ENCODE measurements at places on chromosomes 16 and 17.
A peak's percentile ranks its signal among the peaks of the same experiment; 100 is the strongest.

DNA sequence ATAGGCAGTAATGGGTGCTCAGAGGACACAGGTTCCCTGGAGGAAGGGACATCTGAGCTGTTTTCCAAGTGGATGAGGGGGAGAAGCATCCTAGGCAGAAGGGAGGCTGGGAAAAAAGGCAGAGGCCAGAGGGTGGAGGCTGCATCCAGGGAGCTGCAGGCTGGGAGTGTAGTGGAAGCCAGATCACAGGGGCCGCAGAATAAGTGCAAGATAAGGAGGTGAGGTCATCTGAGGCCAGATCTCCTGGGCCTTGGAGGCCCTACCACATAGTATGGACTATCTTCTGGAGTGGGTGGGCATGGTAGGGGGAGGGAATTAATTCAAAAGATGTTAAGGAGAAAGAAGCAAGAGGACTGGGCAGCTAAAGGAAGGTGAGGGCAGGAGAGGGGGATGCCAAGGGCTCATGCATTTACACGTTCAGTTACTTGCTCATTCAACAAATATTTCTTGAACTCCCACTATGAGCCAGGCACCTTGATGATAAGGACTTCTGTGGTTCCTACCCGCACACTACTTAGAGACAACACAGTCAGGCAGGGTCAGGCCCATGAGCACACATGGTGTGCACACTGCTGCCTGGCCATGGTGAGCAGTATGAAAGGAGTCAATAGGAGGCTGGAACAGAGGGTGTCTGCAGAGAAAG is 2.4 kb upstream of the RIPOR1 start:
- DNase-seq = no peak

- DNase-seq = no peak
Observed at GRCh38 chr17:75875940-75876189, 2.5 kb downstream of the TRIM47 start.

DNA sequence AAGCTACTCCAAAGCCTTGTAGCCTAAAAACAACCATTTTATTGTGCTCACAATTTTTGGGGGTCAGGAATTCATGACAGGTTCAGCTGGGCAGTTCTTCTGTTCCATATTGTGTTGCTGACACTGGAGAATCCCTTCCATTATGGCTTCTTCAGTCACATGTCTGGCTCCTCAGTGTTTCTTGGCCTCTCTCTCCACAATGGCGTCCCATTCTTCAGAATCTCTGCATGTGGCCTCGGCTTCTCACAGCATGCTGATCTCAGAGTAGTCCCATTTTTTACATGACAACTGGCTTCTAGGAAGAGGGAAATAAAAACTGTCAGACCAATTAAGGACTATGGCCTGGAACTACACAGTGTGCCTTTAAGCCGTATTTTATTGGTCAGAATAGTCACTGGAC is 49.7 kb downstream of the NF1 start:
- no peak for DNase-seq

DNA sequence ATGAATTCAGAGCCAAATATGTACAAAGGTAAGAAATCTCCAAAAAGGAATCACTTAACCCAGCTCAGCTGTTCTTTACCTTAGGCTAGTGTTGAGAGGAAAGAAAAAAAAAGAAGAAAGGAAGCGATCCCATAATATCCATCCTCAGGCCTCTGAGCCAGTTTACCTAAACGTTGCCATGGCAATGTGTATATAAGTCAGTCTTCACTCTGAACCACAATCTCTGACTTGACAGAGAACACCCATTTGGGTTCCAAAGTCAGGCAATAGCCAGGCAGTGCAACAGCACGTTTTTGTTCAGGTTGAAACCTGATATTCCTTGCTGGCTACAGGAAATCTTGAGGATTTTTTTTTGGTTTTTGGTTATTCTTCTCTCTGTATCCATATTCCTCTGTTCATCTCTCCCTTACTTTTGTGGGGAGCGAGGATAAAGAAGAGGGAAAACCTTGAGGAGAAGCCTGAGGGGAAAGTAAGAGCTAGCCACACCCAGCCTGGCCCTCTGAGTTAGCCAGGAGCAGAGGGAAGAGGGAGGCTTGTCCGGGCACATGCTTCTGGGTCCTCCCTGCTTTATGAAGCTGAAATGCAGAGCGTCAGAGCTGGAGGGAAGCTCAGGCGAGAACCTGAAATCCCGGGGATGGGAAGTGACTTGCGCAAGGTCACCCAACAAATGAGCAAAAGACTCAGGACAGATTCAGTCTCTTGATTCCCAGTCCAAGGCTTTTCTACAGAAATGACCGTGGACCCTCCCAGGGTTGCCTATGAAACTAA is 152.7 kb downstream of the SOX9 start:
- DNase-seq = no peak

GRCh38 chr16:88338111-88338510 is 44.6 kb upstream of the ZNF469 start:
- DNase-seq = no peak

DNA sequence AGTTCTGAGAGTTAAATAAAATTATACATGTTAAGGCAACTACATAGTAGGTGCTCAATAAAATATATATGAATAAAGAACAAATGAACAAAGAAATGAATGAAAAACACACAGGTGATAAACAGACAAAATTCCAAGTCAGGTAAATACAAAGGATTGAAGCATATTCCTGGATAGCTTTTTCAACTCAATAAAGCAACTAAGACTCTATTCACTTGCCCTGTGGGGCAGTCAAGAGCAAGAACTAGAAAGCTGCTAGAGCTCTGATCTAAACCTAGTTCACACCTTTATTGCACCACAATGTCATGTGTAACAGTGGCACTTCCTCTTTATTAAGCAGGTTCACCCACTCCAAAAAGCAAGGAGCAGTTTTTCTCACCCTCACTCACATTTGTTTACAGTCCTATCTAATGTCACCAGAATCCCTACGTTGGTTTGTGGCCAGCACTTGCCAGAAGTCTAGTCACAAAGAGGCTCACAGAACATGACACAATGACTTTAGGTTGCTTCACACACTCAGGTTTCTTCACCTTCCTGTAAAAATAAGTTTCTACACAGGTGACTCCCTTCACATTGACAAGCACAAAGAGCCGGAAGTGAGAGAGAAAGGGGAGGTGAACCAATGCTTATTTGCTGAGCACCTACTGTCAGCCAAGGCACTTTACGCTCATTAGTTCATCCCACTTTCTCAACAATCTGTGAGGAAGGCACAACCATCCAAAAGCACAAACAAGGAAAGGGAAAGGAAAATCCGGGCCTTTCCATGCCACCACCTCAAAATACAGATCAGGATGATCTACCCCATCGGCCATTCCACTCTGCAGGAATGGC is 70.8 kb downstream of the XPO6 start:
- no peak for DNase-seq

DNA sequence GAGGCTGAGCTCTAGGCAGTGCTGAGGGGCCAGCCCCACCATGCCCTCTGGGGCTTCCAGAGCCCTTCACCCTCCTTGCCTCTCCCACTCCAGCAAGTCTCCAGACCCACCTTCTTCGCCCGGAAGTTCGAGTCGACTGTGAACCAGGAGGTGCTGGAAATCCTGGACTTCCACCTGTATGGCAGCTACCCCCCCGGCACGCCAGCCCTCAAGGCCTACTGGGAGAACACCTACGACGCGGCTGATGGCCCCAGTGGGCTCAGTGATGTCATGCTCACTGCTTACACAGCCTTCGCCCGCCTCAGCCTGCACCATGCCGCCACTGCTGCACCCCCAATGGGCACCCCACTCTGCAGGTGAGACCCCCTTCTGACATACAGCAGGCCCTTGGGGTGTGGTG is 10.5 kb downstream of the XYLT2 start:
- DNase-seq = no peak

GRCh38 chr16:1825864-1826690 is 548 bp downstream of the HAGH start:
- no peak for DNase-seq

- DNase-seq = no peak
Observed at GRCh38 chr16:88703486-88704309, 2.5 kb downstream of the RNF166 start.

DNA sequence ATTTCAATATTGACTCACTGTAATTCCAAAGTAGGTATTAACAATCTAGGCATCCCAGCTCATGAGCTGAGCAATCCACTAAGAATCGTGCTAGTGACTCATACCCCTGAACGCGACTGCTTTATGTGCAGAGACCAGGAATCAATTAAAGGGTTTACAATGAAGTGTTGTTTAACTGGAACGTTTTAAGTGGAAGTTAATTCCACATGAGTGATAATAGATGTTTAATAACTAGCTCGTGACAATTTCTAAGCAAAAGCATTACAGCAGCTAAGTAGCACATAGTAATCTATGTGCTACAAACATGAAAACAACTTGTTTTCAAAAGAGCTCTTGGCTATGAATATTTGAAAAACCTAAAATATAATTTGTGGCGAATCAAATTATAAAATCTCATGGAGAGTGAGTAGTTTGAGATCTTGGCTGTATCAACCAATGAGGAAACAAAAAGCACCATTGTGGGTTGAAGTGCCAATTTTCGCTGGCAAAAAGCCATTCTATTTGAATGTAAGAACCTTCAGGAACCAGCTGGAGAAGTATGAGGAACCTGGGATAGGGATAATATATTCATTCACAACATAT is 9.4 kb downstream of the GJC1 start:
- peak; percentile 79 for DNase-seq

- DNase-seq = peak; percentile 67
Observed at GRCh38 chr16:19860166-19861041, 24.2 kb downstream of the GPRC5B start.

DNA sequence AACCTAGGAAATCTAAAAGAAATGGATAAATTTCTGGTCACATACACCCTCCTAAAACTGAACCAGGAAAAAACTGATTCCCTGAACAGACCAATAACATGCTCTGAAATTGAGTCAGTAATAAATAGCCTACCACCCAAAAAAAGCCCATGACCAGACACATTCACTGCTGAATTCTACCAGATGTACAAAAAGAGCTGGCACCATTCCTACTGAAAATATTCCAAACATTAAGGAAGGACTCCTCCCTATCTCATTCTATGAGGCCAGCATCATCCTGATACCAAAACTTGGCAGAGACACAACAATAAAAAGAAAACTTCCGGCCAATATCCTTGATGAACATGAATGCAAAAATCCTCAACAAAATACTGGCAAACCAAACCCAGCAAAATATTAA is 52.9 kb downstream of the TTC19 start:
- DNase-seq = no peak

- DNase-seq = no peak
Observed at GRCh38 chr16:49454426-49455180, 81.0 kb downstream of the C16orf78 start.

DNA sequence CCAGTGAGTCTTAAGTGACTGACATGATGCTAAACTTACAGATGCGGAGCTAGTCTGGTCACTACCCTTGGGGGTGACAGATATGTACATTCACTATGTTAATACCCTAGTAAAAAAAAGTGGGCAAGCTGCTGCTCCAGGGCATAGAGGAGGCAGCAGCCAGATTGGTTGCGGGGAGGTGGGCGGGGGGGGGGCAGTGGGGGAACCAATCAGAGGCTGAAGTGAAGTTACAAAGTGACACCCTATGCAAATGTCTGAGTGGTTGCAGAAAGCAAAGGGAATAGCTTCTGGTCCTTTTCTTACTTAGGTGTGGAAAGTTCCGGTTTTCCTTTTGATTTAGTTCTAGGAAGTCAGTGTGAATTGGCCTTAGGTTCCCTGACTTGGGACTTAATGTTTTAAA is 12.1 kb downstream of the NDEL1 start:
- no peak for DNase-seq

DNA sequence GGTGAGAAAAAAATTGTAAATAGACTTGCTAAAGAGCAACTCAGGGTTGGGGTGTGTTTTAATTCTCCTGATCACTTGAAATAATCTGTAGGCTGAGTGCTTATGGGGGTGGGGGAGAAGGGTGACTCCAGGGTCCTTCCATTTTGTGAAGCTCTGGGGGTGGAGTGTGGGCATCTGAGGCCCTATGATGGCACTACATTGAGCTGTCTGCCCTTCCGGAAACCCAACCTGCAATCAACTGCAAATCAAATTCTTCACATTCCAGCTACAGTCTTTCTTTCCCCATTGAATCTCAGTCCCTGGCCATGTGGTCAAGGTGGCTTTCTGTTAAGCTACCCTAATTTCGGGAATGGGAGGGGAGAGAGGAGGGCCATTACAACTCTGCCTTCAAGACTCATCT is 6.0 kb upstream of the CDC6 start:
- DNase-seq = peak; percentile 45

DNA sequence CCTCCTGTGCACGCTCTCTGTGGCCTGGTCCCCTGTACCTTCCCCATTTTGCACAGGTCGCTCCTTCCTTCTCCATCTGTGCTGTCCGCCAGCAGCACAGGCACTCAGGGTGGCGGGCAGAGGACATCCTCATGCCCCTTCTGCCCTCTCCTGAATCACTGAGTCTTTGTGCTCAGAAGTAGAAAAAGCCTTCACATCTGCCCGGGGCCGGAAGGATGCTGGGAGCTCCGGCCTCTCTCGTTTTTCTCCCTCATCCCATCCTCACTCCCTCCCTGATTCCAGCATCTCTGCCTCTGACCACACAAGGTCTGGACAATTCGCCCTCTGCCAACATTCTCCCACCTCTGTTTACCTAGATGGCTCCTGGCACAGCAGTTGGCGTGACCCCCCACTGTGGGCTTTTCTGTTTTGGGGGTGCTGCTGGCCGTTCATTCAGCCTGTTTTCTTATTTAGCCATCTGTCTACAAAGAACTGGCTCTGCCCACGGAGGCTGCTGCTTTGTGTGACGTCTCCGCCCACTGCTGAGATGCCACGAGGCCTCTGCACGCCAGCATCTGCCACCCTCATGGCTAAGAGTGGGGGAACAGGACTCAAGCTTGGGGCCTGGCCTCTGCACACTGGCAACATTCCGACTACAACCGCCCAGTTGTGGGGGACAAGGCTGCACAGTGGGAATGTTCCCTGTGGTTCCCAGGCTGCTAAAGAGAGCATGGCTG is 36.7 kb downstream of the SEC14L5 start:
- no peak for DNase-seq

GRCh38 chr17:33137426-33137825 is 145.8 kb downstream of the SPACA3 start:
- DNase-seq = no peak

DNA sequence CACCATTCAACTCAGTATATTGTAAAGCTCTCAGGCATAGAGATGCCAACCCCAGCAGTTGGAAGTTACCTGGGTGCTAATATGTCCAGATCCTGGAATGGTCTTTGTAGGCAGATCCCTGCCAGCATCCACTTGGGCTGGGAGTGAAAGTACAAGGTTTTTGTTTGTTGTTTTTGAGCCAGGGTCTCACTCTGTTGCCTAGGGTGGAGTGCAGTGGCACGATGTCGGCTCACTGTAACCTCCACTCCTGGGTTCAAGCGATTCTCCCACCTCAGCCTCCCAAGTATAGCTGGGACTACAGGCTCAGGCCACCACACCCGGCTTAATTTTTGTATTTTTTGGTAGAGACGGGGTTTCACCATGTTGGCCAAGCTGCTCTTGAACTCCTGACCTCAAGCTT is 177.6 kb downstream of the IRF8 start:
- no peak for DNase-seq

GRCh38 chr16:22677024-22677830 is 136.7 kb upstream of the HS3ST2 start:
- no peak for DNase-seq
